ENCODE measurements at places on chromosomes 13 and 19.

DNA sequence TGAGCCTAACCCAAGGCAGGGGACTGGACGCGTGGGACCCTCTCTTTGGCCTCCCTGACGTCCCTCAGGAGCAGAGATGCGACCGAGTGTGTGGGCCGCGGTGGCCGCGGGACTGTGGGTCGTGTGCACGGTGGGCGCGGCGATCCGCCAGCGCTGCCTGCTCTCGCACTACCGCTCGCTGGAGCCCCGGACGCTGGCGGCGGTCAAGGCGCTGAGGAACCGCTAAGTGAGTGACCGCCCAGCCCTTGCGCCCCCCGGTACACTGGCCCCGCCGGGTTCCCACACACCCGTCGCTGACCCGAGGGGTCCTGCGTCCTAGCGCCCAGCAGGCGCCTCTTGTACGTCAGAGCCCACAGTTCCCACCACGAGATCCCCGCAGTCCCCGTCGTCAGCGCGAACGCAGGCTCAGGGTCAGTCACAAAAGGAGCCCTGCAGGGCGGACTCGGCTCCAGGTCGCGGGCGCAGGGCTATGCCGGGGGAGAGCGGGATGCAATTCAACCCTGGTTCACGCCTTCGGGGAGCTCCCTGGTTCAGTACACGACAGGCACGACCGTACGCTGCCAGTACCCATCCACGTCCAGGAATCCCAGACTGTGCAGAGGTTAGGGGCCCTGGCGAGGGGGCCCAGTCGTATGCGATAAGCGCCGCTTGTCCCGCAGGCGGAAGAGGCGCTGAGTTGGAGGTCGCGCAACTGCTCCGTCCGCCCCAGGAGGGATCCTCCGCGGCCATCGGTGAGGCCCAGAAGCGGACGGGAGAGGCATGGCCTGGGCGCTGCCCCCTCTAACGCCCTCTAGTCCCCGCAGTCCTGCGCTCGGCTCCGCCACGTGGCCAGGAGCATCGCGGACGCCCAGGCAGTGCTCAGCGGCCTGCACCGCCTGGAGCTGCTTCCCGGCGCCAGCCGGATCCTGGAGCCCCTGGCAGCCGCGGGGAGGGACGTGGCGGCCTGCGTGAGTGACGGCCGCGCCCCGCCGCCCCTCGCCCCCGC, 3.6 kb upstream of the IFNL2 start:
- DNase-seq: peak; percentile 76

DNA sequence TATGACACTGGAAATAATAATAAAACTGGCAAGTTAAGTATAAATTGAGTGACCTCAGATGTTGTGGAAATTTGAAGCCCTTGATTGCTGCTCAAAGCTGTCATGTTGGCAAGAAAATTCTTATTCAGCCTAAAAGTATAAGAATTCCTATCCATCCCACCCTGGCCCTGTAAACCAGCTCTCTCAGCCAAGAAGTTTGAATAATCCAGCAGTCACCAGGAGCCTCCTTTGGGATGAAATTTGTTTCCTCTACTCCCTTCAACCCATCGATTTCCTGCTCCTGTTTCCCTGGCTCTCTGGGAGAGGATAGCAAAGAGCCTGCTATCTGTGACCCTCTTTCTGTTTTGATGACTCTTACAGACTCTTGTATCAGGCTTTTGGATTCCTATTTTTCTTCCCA, 169.3 kb downstream of the LHFPL6 start:
- no peak for DNase-seq

DNA sequence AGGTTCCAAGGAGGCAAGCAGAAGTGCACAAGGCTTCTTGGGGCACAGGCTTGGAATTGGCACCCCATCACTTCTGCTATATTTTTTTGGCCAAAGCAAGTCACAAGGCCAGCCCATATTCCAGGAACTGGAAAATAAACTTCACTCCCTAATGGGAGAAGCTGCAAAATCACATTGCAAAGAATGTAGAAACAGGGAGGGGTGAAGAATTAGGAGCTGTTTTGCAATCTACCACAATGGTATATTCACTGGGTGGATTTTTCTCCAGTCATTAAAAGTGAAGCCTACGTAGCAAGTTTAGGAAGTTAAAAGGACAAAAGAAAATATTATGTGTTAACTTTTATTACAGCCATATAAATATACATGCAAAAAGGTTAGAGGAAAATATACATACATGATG, 464.8 kb downstream of the COG6 start:
- DNase-seq: no peak

DNA sequence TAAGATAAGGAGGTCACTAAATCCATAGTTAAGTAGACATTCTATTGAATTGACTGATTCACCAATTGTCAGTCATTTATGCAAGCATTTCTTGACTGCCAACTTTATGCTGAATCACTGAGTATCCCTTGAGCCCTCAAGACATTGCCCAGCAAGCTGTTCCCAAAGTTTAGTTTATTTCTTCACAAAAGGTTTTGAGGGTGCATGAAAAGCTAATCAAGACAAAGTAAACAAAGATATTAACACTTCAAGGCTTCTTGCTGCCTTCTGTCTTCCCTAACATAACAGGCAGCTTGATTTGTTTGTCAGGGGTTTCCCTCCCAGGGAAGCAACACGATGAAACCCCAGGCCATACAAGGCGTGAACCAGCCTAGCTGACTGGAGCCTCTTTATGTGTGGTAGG, 374.4 kb downstream of the SPRY2 start:
- DNase-seq: no peak

GRCh38 chr19:39749981-39750380, 12.2 kb upstream of the CLC start:
- no peak for DNase-seq

DNA sequence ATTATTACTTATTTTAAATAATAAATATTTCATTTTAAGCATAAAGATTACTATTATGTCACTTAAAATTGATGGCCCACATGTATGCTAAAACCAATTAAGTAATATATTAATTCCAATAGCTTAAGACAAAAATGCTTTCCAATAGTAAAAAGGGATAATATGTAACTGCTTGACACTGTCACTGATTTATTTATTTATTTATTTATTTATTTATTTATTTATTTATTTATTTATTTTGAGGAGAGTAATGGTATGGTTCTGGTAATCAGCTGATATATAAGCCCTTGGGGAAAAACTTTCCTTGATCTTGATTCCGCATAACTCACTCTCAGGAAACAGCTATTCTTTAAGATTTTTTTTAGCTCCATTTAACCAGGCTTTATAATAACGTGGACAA, 903.0 kb upstream of the ATXN8OS start:
- no peak for DNase-seq

GRCh38 chr13:41645331-41645730, 188.0 kb downstream of the RGCC start:
- DNase-seq: no peak

- no peak for DNase-seq
Observed at GRCh38 chr13:51155776-51156515, 44.9 kb upstream of the C13orf42 start.

GRCh38 chr19:44626048-44626624, 12.8 kb downstream of the IGSF23 start:
- DNase-seq: no peak

DNA sequence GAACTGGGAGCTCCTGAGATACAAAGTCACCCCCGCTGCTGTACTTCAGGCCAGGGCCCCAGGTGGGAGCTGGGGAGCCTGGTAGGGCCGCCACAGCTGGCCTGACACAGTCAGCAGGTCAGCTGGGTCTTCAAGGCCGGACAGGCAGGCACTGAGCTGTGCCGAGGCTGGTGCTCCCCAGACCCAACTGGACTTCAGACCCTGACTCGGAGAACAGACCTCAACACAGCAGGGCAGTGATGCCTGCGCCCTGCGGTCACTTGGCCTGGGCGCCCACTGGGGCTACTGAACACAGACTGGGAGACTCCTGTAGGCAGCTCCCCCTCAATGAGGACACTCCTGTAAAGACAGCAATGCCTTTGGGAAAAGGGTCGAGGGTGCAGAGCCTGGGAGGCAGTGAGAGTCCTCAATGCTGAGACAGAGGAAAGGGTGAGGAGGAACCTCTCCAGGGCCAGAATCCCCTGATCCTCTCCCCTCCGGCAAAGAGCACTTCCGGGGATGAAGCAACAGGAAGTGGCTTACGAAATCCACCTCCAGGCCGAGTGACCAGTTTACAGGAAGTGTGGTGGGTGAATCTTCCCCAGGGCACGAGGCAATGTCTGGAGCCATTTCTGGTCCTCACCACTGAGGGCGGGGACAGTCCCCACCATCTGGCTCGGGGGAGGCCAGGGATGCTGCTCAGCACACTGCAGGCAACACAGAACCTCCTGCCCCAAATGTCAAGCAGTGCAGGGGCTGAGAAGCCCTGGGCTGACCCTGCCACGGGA, 40.8 kb upstream of the ISYNA1 start:
- peak; percentile 98 for DNase-seq

GRCh38 chr19:43425567-43426392, 11.1 kb downstream of the TEX101 start:
- DNase-seq: no peak

DNA sequence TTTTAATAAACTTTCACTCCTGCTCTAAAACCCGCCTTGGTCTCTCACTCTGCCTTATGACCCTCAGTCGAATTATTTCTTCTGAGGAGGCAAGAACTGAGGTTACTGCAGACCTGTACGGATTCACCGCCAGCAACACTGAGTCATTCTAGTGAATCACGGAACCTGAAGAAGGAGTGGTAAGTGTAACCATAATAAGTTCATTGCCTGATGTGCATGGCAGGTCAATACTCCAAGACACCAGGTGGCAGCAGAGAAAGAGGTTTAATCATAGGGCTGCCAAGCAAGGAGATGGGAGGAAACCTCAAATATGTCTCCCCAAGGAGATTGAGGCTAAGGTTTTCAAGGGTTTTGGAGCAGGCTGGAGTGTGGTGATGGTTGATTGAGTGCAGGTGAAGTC, 204.3 kb upstream of the IPO5 start:
- DNase-seq: no peak

Measured in lower leg skin (tissue), 4 donors.